Suppressor macrophage treated with lipopolysaccharide for 1 hour (primary cell): ENCODE measurements at places on chromosomes 7 and 10.

- no peak for DNase-seq
Observed at GRCh38 chr10:28463141-28463540, 69.8 kb upstream of the WAC start.

DNA sequence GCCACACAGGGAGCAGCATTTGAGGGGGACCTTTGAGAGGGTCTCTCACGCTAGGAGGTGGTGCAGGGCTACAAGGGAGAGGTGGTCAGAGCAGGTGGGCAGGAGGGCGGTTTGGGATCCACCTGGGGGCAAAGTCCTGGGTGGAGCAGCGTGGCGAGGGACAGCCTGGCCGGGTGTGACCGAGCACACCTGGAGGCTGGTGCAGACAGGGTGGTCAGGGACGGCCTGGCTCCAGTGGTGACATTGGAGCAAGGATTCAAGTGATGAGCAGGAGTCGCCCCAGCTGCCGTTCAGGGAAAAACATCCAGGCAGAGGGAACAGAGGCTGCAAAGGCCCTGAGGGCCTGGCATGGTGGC lies 36.0 kb downstream of the CLIP2 start:
- no peak for DNase-seq

- DNase-seq = peak; percentile 58
Observed at GRCh38 chr10:22761569-22762220, 47.3 kb upstream of the PIP4K2A start.

DNA sequence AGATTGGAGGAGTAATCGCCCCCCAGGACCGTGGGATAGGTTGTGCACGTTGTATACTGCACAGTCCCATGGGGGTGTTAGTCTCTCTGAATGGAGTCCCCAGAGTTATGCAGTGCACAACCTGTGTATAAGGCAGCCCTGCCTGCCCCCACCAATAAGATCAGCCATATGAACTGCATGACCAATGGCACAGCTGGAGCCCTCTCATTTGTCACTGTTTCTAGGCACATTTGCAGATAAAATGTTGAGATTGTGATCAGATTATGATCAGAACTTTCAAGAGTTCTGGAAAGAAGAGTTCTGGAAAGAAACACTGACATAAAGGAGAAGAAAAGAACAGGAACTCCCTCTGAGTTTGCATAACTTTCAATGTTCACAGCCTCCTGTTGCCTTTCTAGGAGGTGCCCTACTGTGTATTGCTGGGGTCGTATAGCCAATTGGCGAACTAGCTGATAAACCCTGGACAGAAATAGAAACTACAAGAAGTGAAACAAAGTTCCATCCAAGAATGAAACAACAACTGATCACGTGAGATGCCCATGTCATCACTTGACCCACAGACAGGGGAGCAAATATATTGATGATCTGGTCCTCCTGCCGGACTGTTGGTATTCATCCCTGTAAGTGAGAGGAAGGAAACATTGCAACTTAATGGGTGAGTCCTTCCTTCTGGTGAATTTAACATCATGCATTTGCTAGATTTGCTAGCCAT lies 49.6 kb upstream of the TOMM7 start:
- no peak for DNase-seq

DNA sequence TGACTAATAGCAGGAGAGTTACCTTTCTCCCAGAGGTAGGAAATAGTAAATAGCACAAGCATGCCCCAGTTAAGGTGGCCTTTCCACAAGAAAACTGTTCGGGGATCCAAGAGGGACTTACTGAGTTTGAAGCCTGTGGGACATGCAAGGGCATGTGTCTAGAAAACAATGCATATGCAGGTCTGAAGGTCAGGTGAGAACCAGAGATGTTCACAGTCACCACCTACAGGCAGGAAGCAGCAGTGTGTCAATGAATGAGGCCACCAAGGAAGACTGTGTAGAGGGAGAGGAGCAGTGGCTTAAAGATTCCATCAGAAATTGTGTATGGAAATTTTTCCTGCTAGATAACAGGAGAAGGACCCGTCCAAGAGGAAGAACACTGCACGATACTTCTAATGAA lies 66.0 kb downstream of the CALD1 start:
- DNase-seq = no peak

- DNase-seq = peak; percentile 83
Observed at GRCh38 chr10:45144326-45145070, 143.8 kb downstream of the ZNF22 start.

GRCh38 chr7:148912758-148913541 lies 28.9 kb upstream of the EZH2 start:
- no peak for DNase-seq

GRCh38 chr10:14486777-14487487 lies 156.2 kb upstream of the FRMD4A start:
- no peak for DNase-seq

DNA sequence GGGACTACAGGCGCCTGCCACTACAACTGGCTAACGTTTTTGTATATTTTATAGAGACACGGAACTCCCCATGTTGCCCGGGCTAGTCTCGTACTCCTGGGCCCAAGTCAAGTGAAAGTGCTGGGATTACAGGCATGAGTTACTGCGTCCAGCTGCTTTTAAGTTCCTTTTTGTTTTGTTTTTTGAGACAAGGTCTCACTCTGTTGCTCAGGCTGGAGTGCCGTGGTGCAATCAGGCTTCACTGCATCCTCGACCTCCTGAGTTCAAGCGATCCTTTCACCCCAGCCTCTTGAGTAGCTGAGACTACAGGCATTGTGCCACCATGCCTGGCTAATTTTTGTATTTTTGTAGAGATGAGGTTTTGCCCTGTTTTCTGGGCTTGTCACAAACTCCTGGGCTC lies 155.0 kb downstream of the GALNT17 start:
- DNase-seq = no peak

- DNase-seq = no peak
Observed at GRCh38 chr10:76034353-76035205, 603.2 kb downstream of the LRMDA start.

DNA sequence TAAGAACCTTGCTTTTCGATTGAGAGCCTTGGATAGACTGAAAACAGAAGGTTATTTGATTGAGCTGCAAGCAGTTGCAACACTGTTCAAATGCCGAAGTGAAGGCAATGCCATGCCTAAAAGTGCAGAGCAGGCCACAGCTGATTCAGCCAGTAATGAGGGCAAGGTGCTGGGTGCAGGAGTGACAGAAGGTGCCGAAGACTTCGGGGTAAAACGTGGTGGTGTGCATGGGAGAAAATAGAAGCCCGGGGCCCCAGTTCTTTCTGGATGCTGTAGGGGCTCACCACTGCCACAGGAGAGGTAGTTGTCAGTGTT lies 43.6 kb upstream of the GATAD1 start:
- DNase-seq = no peak
